ENCODE measurements at places on chromosomes 5 and 9.

DNA sequence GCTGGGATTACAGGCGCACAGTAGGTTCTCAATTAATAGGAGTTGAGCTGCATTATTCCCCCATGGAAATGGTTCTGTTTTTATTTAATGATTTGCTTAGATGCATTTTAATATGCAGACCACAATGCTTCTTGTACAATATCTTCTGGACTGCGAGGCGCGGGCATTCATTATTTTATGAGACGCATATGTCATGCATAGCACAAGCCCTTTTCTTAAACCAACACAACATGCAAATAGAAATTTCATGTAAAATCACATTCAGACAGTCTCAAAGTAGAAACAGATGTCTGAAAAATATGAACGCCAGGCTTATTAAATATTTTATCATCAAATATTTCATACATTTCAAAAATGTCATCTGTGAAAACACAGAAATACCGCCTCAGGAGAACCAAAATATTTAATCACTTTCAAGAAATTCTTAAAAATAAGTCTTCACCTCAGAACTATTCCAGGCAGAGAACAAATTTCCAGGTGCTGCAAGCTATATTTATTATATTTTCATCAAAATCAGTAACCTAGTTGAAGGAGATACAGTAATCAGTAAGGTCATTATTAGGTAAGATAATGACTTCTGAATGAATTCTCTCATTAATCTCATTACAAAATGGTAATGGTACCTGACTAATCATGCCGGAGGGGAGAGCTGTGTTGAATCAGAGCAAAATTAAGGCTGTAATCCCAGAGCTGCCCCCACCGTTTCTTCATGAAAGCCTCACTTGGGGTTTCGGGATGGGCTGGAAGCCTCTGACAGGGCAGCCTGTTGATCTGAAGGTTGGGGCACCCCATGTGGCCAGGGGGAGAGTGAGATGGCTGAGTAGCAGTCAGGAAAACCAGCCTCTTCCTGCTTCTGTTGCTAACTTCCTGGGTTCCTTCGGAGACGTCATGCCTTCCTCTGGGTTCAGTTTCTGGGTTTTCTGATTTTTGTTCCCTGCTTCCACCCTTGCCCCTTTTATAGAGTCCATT is 133.9 kb upstream of the ZNF618 start:
- no peak for DNase-seq

DNA sequence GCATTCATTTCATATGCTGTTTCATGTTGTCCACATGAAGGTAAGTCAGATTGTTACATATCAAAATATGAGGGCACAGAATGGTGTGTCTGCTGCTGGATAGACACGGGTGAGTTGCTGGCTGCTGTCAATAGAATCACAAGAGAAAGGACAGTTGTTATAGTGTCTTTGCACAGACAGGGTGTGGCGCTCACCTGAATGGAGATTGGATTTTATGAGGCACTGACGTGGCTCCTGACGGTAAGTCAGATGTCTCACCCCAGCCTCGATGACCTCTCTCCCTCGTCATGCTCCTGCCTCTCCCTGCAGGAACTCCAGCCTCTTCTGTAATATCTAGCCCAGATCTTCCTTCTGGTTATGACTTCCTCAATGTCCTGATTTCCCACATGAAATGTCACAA is 75.4 kb upstream of the SELENOP start:
- peak; percentile 42 for DNase-seq

DNA sequence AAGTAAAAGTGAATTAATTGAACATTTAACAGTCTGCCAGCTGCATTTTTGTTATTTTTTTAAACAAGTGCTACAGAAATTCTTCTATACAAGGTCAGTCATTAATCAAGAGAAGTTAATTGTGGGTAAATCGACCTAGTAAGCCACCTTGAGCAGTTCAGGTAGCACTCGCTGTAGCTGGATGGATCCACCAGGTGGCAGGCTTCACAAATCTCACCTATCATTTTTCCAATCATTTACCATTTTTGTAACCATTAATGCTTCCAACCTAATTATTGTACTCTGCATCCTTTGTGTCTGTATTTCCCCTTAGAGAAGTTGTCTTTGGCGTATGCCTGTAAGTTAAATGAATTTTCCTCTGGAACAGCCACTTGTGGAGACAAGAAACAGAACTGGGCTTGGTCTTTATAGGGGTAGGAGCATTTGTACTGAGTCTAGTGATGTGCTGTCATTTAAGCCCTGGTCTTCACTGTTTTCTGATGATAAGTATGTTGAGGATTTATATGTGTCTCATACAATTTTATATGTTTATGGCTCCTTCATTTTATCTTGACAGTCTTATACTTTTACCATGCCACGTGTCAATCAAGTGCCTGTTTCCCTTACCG is 39.5 kb downstream of the CD180 start:
- DNase-seq, result peak; percentile 79

DNA sequence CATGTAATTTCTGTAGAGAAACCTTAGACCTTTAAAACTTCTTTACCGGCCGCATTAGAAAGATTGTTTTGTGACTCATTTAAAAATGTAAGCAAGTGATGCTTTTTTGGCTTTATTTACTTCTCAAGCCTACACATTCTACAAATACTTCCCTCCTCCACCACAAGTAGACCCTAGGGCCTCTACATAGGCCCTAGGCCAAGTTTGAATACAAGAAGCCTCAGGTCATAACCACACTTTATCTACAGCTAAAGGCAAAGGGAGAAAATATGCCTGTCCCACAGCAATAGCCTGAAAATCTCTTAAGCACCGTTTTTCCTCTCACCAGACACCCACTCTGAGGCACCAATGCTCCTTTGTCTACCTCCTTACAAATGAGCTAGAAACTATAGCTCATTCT is 53.9 kb downstream of the CSNK1A1 start:
- DNase-seq, result no peak

GRCh38 chr5:174315471-174315870 is 270.0 kb downstream of the NSG2 start:
- DNase-seq, result no peak

GRCh38 chr9:134683714-134684374 is 42.2 kb downstream of the COL5A1 start:
- no peak for DNase-seq

- DNase-seq, result peak; percentile 29
These were observed 19.9 kb upstream of the PRXL2C start for GRCh38 chr9:96674906-96675538.

DNA sequence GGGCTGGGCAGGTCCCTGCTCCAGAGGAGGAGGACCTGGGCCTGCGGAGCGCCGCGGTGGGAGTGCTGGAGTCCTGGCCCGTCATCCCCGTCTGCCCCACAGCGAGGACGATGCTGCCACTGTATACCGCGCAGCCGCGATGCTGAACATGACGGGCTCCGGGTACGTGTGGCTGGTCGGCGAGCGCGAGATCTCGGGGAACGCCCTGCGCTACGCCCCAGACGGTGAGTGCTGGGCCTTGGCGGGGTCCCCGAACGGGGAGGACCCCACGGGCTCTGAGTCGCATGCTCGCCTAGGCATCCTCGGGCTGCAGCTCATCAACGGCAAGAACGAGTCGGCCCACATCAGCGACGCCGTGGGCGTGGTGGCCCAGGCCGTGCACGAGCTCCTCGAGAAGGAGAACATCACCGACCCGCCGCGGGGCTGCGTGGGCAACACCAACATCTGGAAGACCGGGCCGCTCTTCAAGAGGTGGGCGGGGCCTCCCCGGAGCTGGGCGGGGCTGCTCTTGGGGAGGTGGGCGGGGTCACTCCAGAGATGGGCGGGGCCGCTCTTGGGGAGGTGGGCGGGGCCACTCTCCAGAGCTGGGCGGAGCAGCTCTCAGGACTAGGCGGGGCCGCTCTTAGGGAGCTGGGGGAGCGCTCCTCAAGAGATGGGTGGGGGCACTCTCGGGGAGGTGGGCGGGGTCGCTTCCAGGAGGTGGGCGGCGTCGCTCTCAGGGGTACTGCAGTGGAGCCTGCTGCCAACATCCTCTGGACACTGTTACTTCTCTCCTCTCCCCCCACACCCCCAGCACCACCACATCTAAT is 13.1 kb downstream of the LRRC26 start:
- no peak for DNase-seq

DNA sequence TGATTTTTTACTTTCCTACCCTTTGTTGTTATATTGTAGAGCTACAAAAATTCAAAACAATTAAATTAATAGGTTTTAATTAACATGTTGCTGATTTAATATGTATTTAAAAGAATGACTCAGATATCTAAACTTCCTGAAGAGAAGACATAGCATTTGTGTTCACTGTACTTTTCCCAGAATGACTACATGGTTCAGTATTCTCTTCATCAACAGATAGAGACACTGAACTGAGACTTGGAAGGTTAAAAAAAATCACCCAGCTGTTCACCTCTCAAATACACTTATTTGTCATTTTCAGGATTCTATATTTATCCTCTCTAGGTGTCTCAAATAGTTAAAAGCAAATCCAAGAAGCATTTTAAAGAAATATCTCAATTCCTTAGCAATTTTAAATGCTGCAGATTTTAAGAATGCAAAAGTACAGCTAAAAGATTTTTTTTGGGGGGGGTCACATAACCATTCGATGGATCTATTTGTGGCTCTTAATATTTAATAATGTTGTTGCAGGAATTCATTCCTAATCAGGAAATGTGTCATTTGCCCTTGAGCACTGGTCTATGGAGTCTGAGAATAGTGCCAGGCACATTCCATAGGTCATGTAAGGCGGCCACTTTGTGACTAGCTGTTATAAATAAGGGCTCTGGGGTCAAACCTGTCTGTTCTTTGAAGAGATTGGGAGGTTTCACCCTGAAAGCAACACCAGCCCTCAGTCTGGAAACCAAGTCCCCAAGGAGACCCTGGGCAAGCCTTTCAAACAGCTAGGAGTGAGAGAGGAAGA is 463.1 kb downstream of the NR2F1-AS1 start:
- DNase-seq, result no peak

DNA sequence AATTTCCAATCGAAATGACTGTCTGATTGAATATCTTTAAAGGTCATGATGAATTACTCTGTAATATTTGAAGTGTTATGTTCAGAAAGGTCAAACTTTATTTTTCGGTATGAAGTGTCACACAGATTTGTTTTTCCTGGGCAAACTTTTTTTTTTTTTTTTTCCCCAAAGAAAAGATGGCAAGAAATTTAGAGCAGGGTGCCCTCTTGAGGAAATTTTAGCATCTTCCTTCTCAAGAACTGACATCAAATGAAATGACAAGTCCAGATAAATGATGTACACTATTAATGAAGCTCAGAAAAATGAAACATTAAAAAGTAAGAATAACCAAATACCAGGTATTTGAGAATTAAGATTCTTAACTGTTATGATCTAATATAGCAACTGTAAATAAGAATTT is 123.6 kb downstream of the INVS start:
- DNase-seq, result peak; percentile 35

DNA sequence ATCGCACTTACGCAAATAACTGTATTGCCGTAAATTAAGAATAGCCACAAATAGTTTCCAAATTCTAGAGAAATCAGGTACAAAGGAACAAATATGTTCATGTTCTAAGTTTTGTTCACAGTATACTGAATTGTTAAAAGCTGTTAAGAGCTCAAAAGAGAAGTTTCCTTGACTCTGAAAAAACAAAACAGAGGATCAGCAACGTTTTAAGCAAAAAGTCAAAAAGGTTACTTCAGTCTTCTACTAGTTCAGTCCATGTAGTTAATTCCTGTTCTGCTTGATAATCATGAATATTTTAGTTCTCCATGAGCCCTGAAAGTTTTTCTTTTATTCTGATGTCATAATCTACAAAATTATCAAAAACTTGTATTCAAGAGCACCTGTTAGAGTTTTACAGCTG is 128.6 kb upstream of the MAST4 start:
- DNase-seq, result no peak

All from HT-29 (cell line).